ENCODE measurements at places on chromosomes 6 and 20.

DNA sequence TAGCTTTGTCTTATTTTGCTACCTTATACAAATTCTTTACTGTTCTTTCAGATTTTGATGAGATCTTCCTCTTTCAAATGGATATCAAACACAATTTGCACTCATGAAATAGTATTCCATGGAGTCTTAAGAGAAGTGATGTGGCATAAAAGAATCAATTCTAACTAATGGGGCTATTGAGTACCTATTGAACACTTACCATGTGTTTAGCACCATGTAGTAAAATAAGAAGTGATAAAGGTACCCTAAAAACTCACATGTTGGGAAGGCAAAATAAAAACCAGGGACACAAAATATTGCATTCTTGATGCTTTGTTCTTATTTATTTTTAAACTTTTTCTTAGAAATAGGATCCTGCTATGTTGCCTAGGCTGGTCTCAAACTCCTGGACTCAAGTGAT is 56.2 kb downstream of the KIF13A start:
- DNase-seq = no peak

DNA sequence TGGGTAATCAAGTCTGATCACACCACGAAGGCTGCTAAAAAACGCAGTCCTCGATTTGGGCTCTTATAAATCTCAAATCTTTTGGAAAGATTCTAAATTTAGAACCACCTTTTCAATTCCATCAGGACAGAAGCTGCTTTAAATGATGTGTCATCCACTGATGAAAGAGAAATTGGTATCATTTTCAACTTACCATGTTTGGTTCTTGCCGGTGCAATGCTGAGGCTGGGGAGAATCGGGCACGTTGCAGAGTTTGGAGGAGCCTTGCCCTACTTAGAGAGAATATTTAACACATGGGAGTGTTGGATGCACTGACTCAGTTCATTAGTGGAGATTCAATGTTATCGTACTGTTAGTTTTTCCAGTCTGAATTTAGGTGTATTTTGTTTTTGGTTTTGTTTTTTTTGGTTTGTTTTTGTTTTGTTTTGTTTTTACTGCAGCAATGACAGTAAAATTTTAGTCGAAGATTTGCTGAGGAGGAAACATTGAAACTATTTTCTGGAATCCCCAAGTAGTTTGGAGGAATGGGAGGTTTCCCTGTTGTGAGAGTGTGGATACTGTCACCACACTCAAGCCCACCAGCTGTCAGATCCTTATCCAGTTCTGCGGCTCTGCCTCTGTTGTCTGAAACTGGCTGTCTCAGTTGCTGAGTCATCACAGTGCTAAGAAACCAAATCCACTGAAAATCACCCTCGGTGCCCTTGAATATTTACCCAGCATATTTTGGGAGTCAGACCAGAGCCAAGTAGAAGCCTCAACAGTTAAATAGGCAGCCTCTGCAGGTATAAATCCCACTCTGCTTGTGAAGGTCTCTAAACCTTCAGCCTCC is 497.0 kb downstream of the BTBD3 start:
- DNase-seq = no peak

DNA sequence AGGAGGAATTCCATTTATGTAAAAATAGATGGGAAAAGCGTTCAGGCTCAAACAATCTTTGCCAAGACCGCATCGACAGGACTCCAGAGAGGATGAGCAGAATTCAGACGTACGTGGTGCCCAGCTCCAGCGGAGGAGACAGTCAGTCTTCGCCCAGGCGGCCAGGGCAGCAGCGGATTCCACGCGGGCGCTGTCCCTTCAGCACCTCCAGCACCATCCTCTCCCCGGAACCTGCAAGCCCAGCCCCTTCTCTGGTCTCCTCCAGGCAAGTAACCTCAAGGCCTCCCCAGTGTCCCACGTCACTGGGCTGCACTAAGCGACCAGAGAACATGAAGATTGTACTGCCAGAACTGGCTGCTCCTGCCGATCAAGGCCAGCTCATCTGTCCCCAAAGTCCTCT is 2.8 kb upstream of the KCNQ2 start:
- no peak for DNase-seq

DNA sequence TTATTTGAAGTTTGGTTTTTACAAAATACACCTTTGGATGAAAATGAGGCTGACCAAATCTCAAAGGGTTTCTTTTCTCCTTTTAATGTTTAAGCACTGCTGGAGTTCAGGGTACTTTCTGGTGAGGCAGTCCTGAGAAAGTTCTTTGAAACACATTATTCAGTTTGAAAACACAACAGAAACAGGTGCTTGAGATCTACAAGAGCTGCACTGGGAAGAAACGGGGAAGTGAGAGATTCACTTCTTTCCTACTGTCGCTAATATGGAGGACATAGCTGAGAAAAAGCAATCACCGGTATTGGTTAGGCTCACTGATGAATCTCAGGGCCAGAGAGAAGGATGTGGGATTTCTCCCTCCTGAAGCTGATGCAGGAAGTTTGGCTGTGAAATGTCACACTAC is 22.9 kb upstream of the TMEM170B start:
- DNase-seq = no peak

DNA sequence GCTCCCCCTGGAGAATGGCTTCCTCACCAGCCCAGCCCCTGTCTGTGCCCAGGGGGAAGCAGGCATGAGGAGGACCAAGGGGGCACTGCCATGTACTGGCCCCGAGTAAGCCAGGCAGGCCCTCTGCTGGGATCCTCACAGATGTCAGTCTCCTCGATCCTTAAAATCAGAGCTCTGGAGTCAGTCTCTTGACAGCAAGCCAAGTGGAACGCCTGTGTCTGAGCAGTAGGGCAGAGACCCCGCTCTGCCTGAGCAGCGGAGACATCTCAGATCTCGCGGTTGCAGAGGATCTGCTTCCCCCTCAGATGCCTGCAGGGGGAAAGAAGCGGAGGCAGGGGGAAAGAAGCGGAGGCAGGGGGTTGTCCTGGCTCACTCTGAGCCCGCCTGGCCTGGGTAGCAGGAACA is 92.6 kb downstream of the SNX5 start:
- DNase-seq = no peak

All from activated CD8-positive, alpha-beta memory T cell treated with anti-CD3 and anti-CD28 coated beads, Interleukin-2, amount 50 U/mL, for 48 hours (primary cell).